ENCODE measurements at places on chromosomes 5 and 9. TPM values are rescaled to one million over a fixed set of nuclear protein-coding genes. Genes with fewer than 3 reads are reported as not detected.

GRCh38 chr5:94538260-94538659, 80.1 kb downstream of the KIAA0825 start:
- H3K4me1 ChIP-seq = no peaks in the 10 kb centered on the region
- H3K36me3 ChIP-seq = no peaks in the 10 kb centered on the region
- H3K27ac ChIP-seq = no peak overlapping the region

- no peak overlapping the region for H3K27ac ChIP-seq
- no peak for DNase-seq
- H3K4me1 ChIP-seq = no peaks in the 10 kb centered on the region
These were observed 74.9 kb upstream of the PHYKPL start for GRCh38 chr5:178307267-178308045.

GRCh38 chr5:107666051-107666655, 4.6 kb downstream of the EFNA5 start:
- H3K27ac ChIP-seq = no peak overlapping the region
- DNase-seq = no peak
- H3K27me3 ChIP-seq = no peaks in the 10 kb centered on the region
- peaks cover 4% of the 10 kb centered on the region for H3K4me1 ChIP-seq
- no peaks in the 10 kb centered on the region for H3K36me3 ChIP-seq
- no peak overlapping the region for H3K4me3 ChIP-seq

GRCh38 chr9:24385077-24385476, 160.6 kb downstream of the IZUMO3 start:
- DNase-seq = no peak
- H3K4me1 ChIP-seq = no peaks in the 10 kb centered on the region
- H3K27ac ChIP-seq = no peak overlapping the region

- H3K27ac ChIP-seq = no peak overlapping the region
- no peaks in the 10 kb centered on the region for H3K4me1 ChIP-seq
- DNase-seq = no peak
- H3K4me3 ChIP-seq = no peak overlapping the region
These were observed 9.0 kb upstream of the NSD1 start for GRCh38 chr5:177124486-177124991.

DNA sequence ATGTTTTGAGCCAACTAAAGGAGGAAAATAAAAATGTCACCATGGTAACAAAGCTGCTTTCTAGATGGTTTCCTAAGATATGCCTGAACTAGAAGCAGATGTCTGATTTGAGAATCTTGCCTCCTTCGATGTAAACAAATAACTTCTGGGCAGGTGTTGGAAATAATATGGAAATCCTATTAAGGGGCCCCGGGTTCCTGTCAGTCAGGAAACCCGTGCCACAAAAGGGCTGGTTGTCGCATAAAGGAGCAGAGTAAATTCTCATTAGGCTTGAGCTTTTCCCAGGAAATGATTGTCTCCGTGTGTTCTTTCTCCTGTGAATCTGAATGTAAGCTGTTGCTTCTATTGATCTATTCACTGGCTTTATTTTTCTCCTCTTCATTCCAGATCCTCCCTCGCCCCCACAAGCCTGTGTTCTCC, 90.8 kb downstream of the TLE4 start:
- peaks cover 5% of the 10 kb centered on the region for H3K4me1 ChIP-seq
- no peaks in the 10 kb centered on the region for H3K27me3 ChIP-seq
- H3K27ac ChIP-seq = peak overlapping the region; percentile 21
- H3K4me3 ChIP-seq = no peak overlapping the region
- DNase-seq = no peak
- no peaks in the 10 kb centered on the region for H3K36me3 ChIP-seq

GRCh38 chr9:79693750-79694149, 122.0 kb downstream of the TLE4 start:
- no peaks in the 10 kb centered on the region for H3K36me3 ChIP-seq
- no peak overlapping the region for H3K27ac ChIP-seq
- H3K4me1 ChIP-seq = no peaks in the 10 kb centered on the region
- H3K27me3 ChIP-seq = no peaks in the 10 kb centered on the region

DNA sequence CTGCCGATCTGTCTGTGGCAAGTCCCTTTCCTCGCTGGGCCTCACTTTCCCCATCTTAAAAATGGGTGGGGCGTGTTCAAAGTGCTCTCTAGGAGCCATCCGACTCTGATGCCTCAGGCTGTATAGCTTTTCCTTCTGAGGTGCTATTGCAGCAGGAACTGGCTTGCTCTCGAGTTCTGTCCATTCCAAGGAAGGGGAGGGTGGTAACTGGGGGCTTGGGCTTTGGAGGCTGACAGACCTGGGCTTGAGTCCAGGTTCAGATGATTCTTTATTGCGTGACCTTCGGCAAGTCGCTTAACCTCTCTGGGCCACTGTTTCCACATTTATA, 139.5 kb downstream of the RGS3 start:
- H3K27ac ChIP-seq = peak overlapping the region; percentile 58
- H3K4me3 ChIP-seq = no peak overlapping the region
- H3K36me3 ChIP-seq = no peaks in the 10 kb centered on the region

- no peak overlapping the region for H3K4me3 ChIP-seq
- H3K27ac ChIP-seq = no peak overlapping the region
- H3K27me3 ChIP-seq = no peaks in the 10 kb centered on the region
- no peak for DNase-seq
- no peaks in the 10 kb centered on the region for H3K4me1 ChIP-seq
- H3K36me3 ChIP-seq = no peaks in the 10 kb centered on the region
These were observed 323.7 kb upstream of the KLF4 start for GRCh38 chr9:107813287-107813686.

TMEFF1 gene
- total RNA-seq = not detected

IRGM gene
- not detected for total RNA-seq

PCDHGA1 gene
- 3.3 TPM for total RNA-seq

FOXD4 gene
- 0.85 TPM for total RNA-seq

ANKRD55 gene
- not detected for total RNA-seq

UHRF2 gene
- total RNA-seq = 107 TPM

Measured in uterus (tissue), 4 donors.